CD8-positive, alpha-beta memory T cell (primary cell): ENCODE measurements at places on chromosomes 4 and X.

DNA sequence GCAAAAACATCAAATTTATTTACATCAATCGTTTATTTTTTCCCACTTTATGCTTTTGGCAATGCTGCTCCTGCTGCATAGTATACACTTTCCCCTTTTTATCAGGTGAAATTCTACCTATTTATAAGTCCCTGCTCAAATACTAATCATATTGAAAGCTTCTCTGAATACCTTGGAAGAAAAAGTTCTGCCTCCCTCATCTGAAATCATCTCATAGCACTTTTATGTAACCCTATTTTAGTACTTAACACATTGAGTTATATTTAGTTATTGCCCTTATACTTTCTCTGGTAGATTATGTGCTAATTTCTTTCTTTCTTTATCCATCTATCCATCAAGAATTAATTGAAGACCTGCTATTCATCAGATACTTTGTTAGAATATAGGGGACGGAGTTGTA, 1.1 kb upstream of the WDR17 start:
- H3K36me3 ChIP-seq, result no peaks in the 10 kb centered on the region
- H3K27me3 ChIP-seq, result no peaks in the 10 kb centered on the region
- H3K27ac ChIP-seq, result no peak overlapping the region

DNA sequence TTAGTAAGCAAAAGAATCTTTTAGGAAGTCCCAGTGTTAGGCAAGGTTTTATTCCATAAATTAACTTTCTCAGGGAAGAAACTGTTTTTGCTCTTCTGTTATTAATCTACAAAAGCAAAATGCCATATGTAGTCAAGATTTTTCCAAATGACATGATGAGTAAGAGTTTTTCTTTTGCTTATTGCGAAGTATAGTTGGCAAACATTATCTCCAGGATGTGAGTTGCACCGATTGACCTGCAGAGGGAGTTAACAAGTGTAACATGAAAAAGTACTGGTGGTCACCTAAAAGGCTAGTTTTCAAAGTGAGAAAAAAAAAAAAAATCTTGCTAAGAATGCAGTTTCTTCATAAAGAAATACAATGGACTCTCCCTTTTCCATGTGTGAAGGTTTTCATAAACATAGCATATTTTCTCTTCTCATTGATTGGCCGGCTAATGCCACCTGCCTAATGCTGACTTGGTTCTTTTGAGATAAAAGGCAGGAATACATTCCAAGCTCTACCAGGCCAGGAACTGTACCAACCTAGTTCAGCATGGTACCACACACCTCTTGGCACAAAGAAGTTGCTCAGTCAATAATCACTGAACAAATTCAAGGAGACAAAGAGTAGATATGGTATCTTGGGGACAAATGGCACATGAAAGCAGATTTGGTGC, 100.2 kb downstream of the LNX1 start:
- DNase-seq, result no peak
- no peaks in the 10 kb centered on the region for H3K36me3 ChIP-seq
- H3K27ac ChIP-seq, result no peak overlapping the region
- no peaks in the 10 kb centered on the region for H3K27me3 ChIP-seq
- H3K4me3 ChIP-seq, result no peak overlapping the region

GRCh38 chr4:40681600-40681999, 51.9 kb upstream of the RBM47 start:
- H3K27ac ChIP-seq, result no peak overlapping the region
- no peak for DNase-seq

DNA sequence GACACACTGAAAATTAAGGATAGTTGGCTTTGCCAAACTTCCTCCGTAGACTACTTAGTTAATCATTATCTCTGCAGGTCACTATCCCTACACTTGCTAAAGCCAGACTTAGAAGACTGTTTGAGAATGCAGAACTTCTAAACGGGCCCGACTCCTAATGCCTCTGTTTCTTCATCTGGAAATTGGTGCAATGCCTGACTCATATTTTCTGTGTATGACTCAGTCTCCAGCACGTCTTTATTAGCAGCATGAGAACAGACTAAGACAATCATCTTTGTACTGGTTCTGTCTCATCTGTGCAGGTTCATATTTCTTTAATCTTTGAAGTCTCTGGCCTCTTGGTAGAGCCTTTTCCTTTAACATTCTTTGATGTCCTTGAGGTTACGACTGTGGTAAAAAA, 411.9 kb upstream of the ACTRT1 start:
- no peaks in the 10 kb centered on the region for H3K4me1 ChIP-seq
- no peaks in the 10 kb centered on the region for H3K36me3 ChIP-seq
- no peaks in the 10 kb centered on the region for H3K27me3 ChIP-seq
- no peak overlapping the region for H3K4me3 ChIP-seq

DNA sequence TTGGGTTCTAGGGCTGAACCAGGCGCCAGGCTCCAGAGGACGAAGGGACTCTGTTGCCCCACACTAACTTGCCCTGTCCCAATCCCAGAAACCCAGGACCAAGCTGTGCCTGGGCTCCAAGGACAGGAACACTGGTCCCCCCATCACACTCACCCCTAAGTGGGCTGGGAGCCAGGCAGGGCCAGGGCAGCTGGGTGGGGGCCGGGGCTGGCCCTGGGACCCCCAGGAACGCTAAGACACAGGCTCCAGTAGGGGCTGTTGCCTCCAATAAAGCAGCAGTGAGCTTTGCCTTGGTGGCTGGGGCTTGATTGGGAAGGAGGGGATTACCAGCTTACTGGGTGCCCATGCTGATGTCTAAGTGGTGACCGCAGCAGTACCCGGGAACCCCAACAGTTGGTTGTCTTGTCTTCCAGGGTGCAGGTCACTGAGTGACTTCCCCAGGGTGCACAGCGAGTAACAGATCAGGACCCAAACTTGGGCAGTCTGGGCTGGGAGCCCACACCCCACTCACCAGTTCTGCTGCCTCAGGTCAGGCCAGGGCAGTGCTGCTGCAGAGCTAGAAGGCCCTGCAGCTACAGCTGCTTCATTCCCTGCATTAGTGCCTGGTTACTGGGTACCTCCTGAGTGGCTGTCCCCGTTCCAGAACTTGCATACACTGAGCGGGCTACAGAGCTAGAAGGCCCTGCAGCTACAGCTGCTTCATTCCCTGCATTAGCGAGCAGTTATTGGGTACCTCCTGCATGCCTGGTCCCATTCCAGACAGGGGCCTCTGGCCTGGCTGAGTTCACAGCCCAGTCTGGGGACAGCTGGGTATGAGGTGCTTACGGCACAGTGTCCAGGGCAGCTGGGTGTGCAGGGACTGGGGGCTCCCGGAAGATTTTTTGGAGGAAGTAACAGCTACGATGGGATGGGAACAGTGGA, 9.4 kb upstream of the ADD1 start:
- H3K36me3 ChIP-seq, result no peaks in the 10 kb centered on the region
- no peaks in the 10 kb centered on the region for H3K27me3 ChIP-seq
- no peak for DNase-seq
- peaks cover 54% of the 10 kb centered on the region for H3K4me1 ChIP-seq

GRCh38 chrX:32185160-32185559, 1026.2 kb downstream of the DMD start:
- H3K4me1 ChIP-seq, result no peaks in the 10 kb centered on the region
- H3K27me3 ChIP-seq, result no peaks in the 10 kb centered on the region
- H3K36me3 ChIP-seq, result no peaks in the 10 kb centered on the region
- no peak for DNase-seq
